ENCODE measurements at places on chromosomes 6 and 20.

GRCh38 chr6:154604119-154604518, 93.6 kb upstream of the CNKSR3 start:
- no peak for DNase-seq

- DNase-seq, result no peak
Measured at GRCh38 chr6:25169553-25169952, 109.6 kb upstream of the CARMIL1 start.

GRCh38 chr6:54320871-54321270, 12.6 kb downstream of the TINAG start:
- DNase-seq, result no peak

- DNase-seq, result no peak
Measured at GRCh38 chr20:62136283-62137091, 6.7 kb downstream of the PSMA7 start.

DNA sequence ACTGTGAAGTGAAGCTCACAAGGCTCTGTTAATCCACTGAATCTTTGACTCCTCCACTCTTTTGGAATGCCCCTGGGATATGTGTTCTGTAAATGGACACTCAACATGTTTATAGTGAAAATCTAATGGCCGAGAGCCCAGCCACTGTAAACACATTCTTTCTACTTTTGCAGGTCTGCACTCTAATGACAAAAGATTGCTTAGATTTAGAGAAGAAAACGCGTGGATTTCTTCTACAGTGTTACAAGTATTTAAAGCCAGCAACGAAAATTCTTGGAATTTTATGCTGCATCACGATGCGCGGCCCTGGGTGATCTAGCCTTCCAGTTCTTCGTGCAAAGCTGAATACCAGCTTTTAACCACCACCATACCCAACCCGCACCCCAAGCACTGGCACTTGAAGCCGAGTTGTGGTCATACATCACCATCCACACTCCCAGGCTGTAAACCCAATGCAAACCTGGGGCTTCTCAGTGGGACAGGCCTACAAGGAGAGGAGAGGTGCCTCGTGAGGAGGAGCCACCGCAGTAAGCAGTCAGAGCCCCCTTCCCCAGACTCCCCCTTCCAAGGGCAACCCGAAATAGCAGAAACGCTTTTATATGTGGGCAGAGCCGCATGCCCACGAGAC, 3.7 kb upstream of the FOXO3 start:
- DNase-seq, result no peak

Measured in NCI-H1092 (cell line).